IMR-90 (cell line): ENCODE measurements at places on chromosomes 13 and 19.

GRCh38 chr13:44809190-44809589 is 180.1 kb downstream of the NUFIP1 start:
- no peak for DNase-seq

DNA sequence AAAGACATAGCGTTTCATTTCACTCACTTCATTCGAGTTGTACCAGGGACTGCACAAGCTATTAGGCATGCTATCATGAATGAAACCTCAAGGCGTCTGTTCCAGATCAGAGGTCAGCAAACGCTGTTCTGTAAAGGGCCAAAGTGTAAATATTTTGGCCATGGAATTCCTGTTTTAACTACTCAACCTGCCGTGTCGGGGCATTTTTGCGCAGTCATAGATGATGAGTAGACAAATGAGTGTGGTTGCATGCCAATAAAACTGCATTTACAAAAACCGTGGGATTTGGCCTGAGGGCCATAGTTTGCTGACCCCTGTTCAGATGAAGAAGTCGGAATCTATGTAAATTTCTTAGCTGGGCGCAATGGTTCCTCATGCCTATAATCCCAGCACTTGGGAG is 6.5 kb downstream of the INSR start:
- DNase-seq: no peak

DNA sequence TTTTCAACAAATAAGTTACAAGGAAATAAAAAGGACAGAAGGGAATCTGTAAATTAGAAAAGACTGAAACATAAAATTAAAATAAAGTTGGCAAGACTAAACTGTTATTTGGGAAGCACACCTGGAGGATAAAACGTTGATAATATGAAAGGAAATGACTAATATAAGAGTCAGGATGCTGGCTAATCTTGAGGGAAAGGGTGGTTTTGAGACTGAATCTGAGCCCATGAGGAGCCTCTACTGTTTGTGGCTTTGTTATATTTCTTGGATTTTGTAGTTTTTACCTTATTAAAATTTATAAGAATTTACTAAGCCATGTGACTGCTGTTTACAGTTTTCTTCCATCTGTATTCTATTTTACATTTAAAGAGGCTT is 718.0 kb upstream of the SPRY2 start:
- DNase-seq: no peak

GRCh38 chr13:24274452-24275021 is 34.8 kb upstream of the C1QTNF9 start:
- DNase-seq: peak; percentile 59

DNA sequence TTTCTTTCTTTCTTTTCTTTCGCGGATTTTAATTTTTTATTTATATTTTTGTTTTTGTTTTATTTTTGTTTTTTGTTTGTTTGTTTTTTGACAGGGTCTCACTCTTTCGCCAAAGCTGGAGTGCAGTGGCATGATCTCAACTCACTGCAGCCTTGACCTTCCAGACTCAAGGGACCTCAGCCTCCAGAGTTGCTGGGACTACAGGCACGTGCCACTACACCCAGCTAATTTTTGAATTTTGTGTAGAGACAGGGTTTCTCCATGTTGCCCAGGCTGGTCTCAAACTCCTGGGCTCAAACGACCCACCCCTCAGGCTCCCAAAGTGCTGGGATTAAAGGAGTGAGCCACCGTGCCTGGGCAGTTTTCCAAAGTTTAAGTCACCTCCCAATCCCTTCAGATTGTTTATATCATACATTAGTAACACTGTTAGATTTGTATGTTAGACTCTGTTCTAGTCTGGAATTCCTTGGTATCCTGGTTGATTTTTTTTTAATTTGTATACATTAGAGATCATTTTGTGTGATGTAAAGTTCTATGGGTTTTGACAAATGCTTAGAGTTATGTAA is 597.3 kb downstream of the DCT start:
- peak; percentile 72 for DNase-seq

GRCh38 chr13:40102854-40103253 is 447.4 kb downstream of the COG6 start:
- peak; percentile 65 for DNase-seq

DNA sequence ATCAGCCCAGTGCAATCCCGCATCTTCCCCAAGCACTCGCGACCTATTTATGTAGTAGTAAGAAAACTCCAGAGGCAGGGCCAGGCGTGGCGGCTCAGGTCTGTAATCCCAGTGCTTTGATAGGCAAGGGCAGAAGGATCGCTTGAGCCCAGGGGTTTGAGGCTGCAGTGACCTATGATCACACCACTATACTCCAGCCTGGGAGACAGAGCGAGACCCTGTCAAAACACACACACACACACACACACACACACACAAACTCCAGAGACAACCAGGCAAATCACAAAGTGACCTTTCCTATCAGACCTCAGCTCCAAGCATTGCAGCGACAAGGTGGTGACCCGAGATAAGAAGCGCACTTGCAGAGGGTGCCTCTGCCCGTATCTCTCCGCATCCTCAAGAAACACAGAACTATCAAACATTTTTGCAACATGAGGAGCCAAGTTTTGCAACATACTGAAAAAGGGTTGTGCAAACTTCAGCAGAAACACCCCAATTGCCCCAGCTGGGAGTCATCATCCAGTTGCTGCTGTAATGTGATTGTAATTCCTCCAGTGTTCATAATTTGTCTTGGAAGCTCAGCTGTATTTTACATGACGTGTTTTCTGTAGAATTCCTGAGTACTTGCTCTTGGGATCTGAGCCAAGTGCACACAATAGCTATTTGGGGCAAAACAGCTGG is 8.7 kb upstream of the KLF2 start:
- DNase-seq: peak; percentile 99

DNA sequence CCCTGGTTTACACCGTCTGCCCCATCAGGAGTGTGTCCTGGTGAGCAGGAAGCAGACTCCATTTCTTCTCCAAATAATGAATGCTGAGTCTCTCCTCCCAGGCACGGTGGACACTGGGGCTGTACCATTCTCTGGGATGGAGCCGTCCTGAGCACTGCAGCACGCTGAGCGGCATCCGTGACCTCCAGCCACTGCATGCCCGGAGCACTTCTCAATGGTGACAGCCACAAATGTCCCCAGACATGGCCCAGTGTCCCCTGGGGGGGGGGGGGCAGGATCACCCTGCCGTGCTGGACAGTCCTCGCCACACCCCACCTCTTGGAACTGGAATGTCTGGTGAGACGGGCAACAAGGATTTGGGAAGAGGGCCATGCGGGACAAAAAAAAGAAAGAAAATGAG is 37.4 kb downstream of the GNG7 start:
- DNase-seq: no peak

DNA sequence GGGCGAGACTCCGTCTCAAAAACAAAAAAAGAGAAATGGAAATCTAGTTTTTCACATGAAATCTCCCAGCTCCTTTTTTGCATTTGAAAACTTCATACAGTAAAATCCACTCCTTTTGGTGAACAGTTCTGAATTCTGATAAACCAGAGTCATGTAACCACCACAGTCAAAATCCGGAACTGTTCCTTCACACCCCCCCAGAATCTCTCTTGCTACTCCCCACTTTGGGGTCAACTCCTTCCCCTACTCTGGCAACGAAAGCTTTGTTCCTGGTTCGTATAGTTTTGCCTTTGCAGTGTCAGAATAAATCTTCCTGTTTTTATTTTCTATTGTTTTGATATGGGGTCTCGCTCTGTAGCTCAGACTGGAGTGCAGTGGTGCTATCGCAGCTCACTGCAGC is 23.7 kb downstream of the RCN3 start:
- DNase-seq: no peak

DNA sequence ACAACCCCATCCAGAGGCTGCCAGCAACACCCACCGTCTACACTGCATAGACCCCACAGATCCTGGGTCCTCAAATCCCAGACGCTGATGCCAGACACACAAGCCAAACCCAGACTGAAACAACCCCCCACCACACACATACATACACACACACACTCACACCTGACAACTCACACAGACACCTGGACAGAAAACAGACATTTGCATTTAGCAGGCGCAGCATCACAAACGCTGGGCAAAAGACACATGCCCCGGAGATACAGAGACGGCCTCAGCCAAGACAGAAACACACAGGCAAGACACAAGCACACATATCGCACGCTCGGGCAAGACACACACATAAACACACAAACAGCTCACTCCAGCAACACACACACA is 1.3 kb downstream of the BBC3 start:
- DNase-seq: peak; percentile 37

- DNase-seq: no peak
These were observed 5.7 kb downstream of the R3HDM4 start for GRCh38 chr19:907183-907853.

GRCh38 chr13:25687471-25688225 is 315.9 kb downstream of the ATP8A2 start:
- no peak for DNase-seq

- DNase-seq: no peak
These were observed 6.7 kb upstream of the PLIN4 start for GRCh38 chr19:4524808-4525562.
